ENCODE measurements at places on chromosomes 1 and 21.
A peak's percentile ranks its signal among the peaks of the same experiment; 100 is the strongest.

- no peak for DNase-seq
These were observed 11.0 kb downstream of the TRPM2 start for GRCh38 chr21:44364151-44365053.

GRCh38 chr21:25963181-25963580 lies 207.4 kb downstream of the APP start:
- peak; percentile 89 for DNase-seq

- no peak for DNase-seq
These were observed 196.9 kb downstream of the TBX15 start for GRCh38 chr1:118791094-118791691.

DNA sequence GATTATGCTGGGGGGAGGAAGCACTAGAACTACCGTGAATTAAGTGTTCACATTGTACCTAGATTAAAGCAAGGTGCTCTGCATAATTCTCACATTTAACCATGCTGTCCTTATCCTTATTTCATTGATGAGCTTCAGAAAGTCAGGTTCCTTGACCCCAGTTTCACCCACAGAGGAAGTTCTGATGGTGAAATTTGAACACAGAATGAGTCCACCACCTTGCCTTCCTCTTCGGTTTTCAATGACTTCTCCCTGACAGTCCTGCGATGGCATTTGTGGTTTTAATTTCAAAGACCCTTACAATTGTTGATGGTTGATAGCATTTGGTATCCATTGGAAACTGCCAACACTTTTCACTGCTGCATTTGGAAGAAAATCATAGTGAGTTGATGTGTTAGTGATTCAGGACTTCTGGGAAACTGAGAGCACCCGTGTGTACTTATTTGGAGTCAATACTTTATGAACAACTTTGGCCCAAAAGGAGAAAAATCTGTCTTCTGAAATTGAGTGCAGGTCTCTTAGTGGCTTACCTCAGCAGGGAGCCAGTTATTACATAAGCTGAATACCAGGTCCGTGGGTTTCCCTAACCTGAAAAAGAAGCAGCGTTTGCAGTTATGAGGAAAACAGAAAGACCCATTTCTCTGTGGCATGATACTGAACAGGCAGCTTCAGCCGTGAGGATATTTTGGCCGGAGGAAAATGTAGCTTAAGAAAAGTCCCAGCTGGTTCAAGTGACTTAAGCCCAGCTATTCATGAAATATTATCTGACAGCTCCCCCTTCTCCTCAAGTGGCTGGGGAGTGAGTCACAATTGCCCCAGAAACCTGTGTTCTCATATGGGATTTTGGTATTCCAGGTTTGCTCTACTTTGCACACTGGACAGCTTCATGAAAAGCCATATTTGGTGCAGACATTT lies 47.5 kb downstream of the ROR1 start:
- no peak for DNase-seq

DNA sequence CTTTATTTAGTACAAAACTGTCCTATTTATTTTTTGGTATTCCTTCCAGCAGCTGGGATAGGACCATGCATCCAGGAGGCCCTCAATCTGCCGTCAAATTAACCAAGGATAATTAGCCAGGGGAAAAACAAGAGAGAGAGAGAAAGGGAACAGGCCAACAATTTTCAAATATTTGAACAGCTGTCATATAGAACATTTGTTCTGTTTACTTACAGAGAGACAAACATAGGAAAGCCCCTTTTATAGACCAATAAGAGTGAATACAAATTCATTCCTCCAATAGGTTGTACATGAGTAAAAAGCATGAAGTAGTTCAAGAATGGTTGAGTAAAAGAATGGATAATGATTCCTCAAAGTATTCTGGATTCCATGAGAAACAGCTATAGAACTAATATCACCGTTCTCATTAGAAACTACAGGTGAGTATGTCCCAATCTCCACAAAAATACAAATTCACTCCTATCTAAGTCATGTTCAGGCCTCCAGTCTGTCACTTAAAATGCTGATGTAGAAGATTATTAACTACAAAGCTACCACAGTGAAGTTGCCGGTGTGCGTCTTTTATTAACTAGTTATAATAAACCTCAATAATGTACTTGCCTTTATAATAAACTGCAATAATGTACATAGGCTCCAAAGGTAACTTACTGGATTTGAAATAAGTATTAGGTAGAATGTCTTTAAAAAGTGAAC lies 64.8 kb upstream of the GNG4 start:
- peak; percentile 6 for DNase-seq

GRCh38 chr1:6001992-6002576 lies 9.9 kb upstream of the NPHP4 start:
- DNase-seq, result peak; percentile 83
